ENCODE measurements at places on chromosomes 12 and 14. TPM values are rescaled to one million over a fixed set of nuclear protein-coding genes. Genes with fewer than 3 reads are reported as not detected.

- DNase-seq, result peak; percentile 39
These were observed 16.1 kb upstream of the KRT8 start for GRCh38 chr12:52920937-52921336.

DNA sequence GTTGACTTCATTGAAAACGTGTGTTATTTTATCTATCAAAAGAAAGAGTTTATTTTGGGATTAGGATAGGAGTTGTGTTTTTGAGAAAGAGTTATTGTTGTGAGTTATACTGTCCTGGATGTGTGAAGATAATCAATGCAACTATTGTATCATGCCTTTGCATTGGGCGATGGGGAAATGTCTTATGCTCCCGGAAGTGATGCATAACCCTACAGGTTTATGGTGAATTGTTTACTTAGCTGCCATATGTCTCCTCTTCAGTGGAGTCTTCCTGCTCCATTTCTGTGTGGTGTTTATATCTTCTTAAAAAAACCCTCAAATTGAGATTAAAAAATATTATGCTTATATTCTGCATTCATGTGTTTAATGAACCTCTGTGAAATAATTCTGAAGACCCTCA lies 6.5 kb downstream of the PDE3A start:
- DNase-seq, result no peak

ZNF891 gene
- 0.86 TPM for total RNA-seq

PTPRB gene
- total RNA-seq, result 0.97 TPM

C12orf60 gene
- 0.32 TPM for total RNA-seq

DNA sequence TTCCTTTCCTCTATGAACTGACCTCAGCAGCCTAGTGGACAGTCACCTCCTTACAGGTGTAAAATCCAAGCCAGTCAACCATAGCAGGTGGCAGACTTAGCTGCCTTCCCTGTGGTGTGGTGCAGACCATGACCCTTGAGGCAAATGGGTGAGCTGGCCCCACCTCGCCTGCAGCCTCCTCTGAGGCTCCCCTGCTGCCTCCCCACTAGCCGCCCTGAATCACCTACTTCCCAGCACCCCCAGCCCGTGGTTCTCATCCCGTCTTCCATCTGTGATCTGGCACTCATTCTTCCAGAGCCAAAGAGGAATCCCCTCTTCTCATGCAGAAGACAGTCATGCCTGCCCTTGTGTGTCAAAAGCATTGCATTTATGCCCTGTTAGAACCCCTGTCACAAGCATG lies 34.4 kb upstream of the TSPAN9 start:
- DNase-seq, result no peak

DNA sequence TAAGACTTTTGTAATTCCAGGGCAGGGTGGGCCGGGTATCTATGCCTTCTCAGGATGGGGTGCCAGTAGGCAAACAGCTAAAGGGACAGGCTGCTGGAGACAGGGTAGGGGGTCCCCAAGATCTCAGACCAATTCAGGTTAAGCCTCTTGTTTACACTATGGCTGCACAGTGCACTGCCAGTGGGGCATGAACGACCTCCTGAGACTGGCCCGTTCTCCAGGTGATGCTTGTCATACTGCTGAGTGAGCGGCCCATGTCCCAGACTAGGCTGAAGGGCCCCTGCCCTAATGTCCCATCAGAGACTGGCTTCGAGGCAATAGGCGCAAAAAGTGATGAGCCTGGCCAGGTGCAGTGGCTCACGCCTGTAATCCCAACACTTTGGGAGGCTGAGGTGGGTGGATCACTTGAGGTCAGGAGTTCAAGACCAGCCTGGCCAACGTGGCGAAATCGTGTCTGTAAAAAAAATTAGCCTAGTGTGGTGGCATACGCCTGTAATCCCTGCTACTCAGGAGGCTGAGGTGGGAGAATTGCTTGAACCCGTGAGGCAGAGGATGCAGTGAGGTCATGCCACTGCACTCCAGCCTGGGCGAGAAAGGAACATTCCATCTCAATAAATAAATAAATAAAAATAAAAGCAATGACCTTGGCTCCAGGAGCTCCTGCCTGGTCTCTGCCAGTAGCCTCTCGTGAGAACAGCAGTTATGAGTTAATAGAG lies 12.6 kb downstream of the SLC25A29 start:
- DNase-seq, result no peak

GRCh38 chr12:25839470-25839869 lies 119.0 kb upstream of the RASSF8 start:
- DNase-seq, result peak; percentile 39

DNA sequence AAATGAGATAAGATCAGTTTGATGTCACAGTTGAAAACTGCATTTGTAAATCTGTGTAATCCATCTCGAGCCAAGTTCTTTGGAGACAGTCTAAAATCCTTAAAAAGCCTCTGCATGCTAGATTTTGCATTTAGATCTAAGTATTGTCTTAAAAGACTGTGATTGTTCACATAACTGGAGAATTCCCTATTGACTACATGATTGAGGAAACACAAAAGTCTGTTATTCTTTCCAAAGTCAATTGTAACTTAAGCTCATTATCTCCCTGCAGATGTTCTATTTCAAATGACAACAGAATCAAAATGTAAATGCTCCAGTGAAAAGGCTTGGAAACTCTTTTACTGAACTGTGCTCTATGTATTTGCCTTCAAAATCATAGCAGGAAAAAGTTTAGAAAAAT lies 77.8 kb downstream of the MYF5 start:
- DNase-seq, result no peak

IL31 gene
- not detected for total RNA-seq

DNA sequence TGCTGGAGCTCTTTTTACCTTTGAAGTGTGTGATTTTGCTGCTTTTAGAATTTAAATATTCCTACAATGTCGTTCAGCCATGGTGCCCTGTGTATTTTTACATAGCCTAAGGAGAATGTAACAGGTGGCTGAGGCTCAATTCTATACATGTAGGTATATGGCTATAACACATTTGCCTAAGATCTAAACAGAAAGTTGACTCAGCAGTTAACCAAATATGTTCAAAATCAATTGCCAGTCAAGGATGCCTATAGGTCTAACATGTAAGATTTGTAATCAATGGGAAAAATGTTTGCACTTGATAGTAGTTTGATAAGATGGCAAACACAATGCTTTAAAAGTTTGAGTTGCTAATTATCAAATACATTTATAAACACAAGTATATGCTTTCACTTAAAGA lies 8.2 kb downstream of the PAWR start:
- no peak for DNase-seq

GRCh38 chr12:76669981-76670380 lies 93.9 kb upstream of the ZDHHC17 start:
- no peak for DNase-seq
